Stimulated activated CD4-positive, alpha-beta T cell treated with anti-CD3 and anti-CD28 coated beads, Interleukin-15, amount 100 ng/mL, for 24 hours (primary cell): ENCODE measurements at places on chromosomes 13 and 19.

- DNase-seq, result peak; percentile 74
Observed at GRCh38 chr19:49421039-49421877, 2.0 kb downstream of the PTH2 start.

DNA sequence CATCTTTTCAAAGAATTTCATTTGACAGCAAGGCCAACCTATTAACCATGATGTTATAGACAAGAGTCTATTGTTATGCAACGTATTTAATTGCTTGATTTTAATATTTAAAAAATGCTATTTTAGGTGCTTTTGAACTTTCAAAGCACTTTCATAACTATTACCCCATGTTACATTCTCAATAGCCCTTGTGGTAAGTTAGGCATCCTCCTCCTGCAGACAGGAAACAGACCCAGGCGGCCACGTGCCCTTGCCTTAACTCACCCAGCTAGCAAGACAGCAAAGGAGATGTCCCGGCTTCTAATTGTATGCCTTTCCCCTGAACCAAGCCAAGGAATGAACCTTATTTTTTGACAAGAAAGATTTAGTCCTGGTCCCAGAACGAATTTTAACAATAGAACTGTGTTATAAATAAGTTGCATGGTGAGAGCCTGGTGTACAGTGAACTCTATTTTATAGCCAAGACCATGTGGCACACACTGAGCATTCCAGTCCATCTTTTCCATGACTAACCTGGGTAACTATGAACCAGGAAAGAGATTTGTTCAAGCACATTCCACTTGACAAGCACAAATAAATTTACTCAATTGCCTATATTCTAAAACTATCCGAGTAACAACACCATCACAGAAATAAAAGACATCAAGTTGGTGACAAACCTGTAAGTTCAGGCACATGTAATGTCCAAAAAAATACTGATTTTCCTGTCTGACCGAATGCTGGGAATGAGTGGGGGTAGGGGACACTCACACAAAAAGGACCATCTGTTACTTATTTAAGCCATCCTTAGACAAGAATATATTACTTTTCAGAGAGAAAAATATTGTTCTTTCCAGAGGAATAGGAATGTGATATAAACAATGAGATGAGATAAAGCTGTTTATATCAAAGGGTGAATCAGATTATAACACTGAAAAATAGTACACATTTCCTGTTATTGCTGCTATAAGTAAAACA, 163.0 kb downstream of the EFNB2 start:
- no peak for DNase-seq

DNA sequence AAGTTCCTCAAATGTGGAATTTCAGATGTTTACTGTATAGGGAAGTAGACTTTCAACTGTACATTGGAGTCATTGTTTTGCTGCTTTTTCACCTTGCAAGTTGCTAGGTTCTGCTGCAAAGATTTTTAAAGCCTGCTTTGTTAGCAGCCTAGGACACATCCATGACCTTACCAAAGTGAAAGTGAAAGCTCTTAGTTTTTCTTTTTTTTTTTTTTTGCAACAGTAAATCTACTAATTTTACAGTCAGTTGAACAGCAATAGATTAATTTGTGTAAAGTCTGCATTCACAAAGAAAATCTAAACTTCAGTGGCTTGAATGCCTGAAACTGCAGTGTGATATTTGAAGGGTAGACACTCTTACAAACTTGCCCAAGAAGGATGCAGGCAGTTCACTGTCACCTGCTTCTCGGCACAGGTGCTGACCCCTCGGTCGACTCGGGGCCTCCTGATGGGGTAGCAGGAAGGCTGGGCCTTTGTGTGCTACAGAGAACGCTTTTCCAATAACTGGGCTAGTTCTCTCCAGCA, 5.0 kb upstream of the MTIF3 start:
- DNase-seq, result peak; percentile 38

DNA sequence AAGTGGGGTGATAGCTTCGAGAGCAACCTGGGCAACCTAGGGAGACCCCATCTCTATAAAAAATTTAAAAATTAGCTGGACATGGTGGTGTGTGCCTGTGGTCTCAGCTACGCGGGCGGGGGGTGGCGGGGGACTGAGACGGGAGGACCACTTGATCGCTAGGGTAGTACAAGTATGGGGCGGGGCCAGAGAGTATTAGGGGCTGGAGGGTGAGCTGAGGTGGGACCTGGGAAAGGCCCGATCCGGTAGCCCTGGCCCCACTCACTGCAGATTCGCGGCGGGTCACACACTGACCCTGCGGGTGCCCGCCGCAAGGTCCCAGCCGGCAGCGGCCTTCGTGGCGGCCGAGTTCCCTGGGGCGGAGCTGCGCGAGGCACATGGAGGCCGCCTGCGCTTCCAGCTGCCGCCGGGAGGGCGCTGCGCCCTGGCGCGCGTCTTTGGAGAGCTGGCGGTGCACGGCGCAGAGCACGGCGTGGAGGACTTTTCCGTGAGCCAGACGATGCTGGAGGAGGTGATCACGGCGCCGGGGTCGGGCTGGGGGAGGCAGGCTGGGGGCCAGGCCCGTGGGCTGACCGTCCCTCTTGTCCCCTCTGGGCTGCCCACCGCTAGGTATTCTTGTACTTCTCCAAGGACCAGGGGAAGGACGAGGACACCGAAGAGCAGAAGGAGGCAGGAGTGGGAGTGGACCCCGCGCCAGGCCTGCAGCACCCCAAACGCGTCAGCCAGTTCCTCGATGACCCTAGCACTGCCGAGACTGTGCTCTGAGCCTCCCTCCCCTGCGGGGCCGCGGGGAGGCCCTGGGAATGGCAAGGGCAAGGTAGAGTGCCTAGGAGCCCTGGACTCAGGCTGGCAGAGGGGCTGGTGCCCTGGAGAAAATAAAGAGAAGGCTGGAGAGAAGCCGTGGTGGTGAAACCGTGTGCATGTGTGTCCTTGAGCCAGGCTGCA, 2.0 kb upstream of the ARHGAP45 start:
- DNase-seq, result peak; percentile 83

- no peak for DNase-seq
Observed at GRCh38 chr13:74629985-74630384, 495.8 kb upstream of the KLF12 start.

DNA sequence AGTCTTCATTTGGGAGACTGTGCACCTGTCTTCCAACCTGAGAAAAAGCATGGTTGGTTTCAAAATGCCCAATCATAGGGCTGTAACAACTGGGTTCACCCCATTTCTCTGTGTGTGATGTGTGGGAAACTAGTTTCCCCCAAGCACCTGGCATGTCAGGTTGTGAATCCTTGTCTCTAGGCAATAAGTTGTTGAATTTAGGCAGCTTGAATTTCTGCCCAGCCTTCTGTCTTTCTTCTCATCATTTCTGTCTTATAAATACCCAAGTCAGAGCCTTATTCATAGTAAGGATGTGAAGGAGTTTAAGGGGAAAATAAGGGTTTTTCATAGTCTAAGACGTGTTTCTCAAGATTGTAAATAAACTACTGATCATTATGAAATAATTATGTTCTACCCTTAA, 170.7 kb upstream of the RNF113B start:
- no peak for DNase-seq

DNA sequence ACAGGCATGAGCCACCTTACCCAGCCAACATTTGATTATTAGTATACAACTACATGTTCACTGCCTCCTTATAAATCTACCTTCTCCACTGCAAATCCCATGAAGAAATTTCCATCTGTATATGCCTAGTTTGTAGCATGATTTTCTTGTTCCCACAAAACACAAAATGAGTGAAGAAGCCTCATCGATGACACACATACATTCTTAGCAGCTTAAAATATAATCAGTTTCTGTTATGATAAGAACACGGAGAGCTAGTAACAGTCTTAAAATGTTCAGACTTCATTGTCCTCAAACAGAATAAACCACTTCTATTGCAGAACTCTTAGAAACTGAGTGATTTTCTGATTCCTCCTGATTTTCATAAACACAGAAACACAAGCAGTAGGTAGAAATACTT, 740.5 kb downstream of the PCDH9 start:
- DNase-seq, result no peak

DNA sequence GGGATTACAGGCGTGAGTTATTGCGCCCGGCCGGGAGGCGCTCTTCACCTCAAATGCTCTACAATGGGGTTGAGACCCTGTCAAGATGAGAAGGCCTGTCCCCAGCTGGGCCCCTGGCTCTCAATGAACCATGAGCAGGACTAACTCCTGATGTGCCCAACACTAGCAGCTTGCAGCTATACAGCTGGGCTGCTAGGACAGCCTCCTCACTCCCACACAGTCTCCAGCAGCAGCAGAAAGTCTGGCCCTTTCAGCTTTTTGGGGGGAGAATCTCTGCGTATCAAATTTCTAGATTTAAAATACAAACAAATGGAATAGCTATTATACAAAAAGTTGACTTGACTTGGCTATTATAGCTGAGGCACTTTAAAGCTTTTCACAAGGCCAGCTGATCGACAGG, 30.2 kb downstream of the TMTC4 start:
- no peak for DNase-seq

DNA sequence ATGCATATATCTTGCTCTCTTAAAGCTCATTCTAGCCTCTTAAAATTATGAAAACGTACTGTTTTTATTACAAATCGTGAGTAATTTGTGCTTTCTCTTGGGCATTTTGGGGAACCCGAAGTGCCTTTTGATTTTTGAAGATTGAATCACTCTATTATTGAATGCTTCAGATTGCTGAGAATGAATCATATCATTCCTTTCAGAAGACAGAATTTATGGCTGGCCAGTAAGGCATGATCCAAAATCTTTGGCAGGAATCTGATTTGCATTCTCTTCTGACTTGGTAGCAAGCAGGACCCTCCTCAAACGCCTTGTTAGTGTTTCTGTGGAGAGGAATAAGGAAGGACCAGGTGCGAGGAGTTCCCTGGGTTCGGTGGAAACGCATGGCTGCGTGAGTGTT, 49.5 kb downstream of the STARD13 start:
- no peak for DNase-seq

DNA sequence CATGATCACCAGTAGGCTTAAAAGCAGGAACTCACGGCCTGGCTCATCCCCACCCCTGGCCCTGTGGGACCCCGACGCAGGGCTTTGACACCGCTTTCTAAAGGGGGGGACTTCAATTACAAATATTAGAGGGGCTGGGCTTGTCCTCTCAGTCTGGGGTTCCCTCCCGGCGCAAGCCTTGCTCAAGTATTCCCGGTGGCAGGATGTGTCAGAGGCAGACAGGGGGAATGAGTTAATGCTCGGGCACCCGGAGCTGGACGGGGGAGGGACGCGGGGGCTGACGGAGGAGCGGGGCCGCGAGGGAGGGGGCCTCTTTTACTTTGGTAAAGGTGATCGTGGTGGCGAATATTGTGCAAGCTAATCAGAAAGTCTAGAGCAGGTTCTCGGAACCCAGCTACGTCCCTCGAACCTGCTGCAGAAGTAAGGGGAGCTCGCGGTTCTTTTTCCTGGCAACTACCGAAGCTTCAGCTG, 1.1 kb downstream of the FGF14 start:
- DNase-seq, result no peak

DNA sequence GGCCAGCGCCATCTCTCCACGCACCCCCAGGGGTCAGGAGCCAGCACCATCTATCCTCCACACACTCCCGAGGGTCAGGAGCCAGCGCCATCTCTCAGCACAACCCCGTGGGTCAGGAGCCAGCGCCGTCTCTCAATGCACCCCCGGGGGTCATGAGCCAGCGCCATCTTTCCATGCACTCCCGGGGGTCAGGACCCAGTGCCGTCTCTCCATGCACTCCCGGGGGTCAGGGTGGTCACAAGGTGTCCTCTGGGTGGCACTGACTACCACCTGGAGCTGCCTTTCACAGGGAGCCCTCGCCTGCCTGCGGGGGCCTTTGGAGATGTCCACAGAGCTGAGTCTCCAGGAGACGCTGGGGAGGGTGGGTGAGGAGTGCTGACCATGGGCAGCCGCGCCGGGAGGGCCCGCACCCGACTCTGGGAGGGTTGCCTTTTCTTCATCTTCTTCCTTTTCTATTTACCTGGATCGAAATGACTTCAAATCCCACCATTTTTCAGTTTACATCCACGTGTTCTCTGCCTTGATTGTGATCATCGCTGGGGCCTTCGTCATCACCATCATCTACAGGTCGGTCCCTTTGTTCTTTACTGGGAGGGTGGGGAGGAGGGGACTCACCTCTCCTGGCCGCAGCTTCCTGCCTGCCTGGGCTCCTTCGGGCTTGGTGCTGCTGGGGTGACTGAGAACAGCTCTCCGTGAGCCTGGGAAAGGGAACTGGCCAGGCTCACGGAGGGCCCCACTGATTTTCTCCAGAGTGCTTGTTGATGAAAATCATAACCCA, 19.1 kb downstream of the TEX29 start:
- no peak for DNase-seq

- no peak for DNase-seq
Observed at GRCh38 chr13:31797154-31797775, 57.9 kb downstream of the RXFP2 start.

GRCh38 chr19:48398375-48399235, 5.1 kb downstream of the GRIN2D start:
- DNase-seq, result peak; percentile 89

DNA sequence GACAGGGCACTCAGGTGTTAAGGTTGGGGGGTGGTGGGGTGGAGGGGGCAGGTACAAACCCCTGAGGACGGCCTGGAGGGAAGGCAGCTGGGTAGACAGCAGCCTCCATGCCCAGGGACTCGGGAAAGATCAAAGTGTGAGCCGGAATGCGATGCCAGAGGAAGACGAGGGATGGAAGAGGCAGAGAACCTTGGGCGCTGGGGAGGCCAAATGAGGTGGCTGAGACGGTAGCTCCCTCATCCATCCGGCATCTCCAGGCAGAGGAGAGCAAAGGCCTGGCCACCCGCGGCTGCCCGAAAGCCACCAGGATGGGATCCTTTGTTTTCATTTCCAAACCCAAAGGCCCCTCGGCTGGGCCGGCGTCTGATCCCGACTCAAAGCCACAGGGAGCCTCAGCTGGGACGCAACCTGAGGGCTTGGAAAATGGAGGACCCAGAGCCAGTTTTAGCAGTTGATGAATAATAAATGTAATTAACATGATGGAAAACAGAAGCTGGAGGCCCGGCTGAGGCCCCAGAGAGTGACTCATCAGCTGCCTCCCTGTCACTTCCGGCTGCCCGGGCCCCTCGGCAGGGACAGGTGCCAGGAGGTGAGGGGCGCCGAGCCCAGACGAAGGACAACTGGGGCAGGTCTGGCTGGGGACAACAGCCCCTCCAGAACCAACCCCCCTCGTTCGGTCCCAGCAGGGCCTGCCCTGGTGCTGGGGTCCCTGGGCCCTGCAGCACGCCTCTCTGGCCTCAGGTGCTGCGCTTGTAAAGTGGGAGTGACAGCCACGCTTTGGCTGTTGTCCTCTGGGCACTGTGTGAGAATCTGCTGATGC, 61.6 kb downstream of the CEBPG start:
- DNase-seq, result no peak

DNA sequence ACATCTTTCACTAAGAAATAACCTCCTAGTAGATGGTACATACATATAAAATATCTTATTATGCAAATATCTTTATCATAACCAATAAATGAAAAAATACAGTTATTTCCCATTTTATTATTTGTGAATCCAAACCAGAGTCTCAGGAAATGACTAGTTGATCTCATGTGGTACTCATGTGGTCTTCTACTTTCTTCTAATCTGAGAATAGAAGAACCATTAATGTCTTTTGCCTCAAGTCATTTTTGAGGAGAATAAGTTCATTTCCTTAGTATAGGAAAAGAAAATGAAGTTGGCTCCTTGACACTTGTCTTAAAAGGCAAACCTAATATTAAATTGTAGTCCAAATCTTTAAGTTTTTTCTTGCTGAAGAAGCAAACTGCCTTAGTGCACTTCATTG, 106.7 kb downstream of the EDNRB start:
- DNase-seq, result no peak

- DNase-seq, result peak; percentile 55
Observed at GRCh38 chr19:10114651-10115391, 3.3 kb downstream of the P2RY11 start.

GRCh38 chr13:90622541-90622940, 724.9 kb upstream of the MIR17HG start:
- no peak for DNase-seq

- DNase-seq, result no peak
Observed at GRCh38 chr19:19652482-19653295, 9.2 kb upstream of the GMIP start.
